ENCODE measurements at places on chromosomes 12 and 14.

- no peak for DNase-seq
These were observed 77.5 kb downstream of the CDK17 start for GRCh38 chr12:96322720-96323119.

DNA sequence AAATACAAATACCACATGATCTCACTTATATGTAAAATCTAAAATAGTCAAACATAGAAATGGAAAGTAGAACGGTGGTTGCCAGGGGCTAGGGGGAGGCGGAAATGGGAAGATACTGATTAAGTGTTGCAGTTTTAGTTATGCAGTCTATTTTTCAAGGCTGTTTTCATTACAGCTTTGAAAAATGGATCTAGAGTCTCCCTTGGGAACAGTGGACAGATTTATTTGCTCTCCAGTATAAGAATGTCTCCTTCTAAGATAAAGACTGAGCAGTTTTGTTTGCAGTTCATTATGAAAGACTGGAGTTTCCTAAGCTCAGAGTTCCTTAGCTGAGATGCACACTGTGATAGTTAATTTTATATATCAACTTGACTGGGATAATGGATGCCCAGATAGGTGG lies 202.5 kb downstream of the KLHL28 start:
- no peak for DNase-seq

DNA sequence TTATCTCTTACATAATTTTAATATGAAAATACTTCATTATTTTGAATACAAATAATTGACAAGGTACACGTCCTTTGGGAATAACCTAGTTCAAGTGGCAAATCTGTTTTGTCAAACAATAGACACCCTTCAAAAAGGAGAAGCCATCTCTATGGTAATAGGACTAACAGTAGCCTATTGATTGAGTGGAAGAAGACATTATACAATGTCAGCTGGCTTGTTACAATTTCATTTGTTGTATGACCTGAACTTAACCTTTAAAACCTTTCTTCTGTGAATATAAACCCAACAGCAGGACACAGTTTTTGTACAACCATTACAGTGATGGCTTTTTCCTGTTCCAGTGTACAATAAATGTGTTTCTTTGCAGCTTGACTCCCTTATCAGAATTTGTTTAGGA lies 8.1 kb downstream of the TMEM260 start:
- no peak for DNase-seq

DNA sequence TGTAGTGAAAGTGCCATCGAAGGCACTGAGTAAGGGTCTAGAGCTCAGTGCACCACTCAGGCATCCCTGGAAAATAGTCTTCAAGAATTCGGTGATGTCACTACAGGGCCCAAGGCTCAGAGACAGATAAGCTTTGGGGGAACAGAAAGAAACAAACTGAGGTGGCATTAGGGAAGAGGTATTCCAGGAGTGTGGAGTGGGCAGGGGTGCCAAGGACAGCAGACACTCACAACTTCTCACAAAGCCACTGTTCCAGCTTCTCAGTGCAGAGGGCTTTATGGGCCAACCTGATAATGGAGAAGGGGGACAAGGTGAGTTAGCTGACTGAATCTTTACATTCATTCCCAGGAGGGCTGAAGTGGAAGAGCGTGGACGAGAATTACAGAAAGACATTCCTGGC lies 2.1 kb downstream of the LALBA start:
- no peak for DNase-seq

- DNase-seq = no peak
These were observed 6.4 kb upstream of the GPR68 start for GRCh38 chr14:91250912-91251311.

Data from body of pancreas (tissue), 4 donors.